Gastroesophageal sphincter (tissue), 4 donors: ENCODE measurements at places on chromosomes 2 and 18.

DNA sequence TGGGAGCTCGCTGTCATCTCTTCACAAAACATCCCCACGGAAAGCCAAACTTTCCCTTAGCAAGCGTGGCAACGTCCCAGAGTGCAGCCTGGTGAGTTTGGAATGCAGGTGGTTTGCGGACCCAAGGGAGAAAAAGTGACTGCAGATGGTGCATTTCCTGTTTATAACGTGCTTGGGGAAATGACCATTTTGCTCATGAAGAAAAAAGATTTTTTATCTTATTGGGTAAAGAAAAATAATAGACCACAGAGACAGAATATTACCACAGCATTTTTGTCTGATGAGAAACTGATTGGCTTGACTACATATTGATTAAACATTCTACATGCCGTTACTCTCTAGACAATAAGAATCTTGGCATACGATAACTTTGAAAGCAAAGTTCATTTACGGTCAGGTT is 136.5 kb downstream of the COPS8 start:
- peak; percentile 54 for ATAC-seq

DNA sequence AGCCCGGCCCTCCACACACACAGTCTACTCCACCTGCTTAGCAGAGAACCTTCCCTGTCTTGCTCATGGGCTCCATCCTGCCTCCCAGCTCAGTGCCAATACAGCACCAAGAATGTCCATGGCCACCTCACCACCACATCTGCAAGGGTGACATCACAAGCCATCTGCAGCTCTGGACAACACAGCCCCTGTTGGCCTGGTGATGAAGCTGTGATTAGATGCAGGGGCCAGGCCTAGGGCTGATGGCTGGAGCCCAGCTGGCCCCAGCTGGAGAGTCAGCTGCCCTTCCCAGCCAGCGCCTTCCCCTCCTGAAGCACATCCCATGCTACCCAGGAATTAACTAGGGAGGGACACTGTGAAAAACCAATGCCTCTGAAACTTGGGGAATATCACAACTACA is 91.1 kb downstream of the TTC32 start:
- peak; percentile 14 for ATAC-seq

DNA sequence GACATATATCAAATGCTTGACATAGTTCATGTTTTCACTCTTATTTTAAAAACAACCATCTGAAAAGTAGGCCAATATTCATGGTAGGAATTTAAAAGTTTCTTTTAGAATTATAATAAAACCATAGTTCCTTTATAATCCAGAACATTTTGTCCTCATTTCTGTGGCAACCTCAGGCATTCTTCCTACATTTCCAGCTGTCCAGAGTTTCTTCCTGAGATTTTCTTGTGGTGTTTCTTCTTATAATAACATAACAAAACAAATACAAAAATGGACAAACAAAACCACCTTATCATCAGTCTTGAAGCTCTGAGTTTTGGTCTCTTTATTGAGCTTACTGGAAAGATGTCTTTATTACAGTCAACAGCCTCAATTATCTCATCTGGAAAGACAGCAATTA is 2028.6 kb upstream of the CELF4 start:
- ATAC-seq, result no peak

DNA sequence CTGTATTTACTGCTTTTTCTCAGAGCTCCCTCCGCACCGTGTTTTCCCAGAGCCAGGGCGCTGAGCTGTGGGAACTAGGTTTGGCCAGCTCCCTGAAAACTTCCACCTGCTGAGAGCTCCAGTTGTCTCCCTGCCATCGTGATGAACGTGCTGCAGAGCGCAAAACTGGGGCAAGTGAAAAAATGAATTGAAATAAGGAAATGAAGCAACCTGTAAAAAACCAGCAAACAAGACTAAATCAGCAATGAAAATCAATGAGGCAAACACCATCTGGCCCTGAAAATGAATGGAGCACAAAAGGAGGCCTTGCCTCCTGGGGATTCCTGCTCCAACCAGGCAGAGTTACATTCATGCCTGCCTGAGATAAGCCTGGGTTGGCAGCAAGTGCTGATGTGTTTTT is 129.9 kb downstream of the MARCHF4 start:
- peak; percentile 78 for ATAC-seq

GRCh38 chr2:110886826-110887573 is 154.6 kb downstream of the ACOXL start:
- no peak for ATAC-seq

- peak; percentile 31 for ATAC-seq
Observed at GRCh38 chr2:42567806-42568400, 529 bp upstream of the MTA3 start.

DNA sequence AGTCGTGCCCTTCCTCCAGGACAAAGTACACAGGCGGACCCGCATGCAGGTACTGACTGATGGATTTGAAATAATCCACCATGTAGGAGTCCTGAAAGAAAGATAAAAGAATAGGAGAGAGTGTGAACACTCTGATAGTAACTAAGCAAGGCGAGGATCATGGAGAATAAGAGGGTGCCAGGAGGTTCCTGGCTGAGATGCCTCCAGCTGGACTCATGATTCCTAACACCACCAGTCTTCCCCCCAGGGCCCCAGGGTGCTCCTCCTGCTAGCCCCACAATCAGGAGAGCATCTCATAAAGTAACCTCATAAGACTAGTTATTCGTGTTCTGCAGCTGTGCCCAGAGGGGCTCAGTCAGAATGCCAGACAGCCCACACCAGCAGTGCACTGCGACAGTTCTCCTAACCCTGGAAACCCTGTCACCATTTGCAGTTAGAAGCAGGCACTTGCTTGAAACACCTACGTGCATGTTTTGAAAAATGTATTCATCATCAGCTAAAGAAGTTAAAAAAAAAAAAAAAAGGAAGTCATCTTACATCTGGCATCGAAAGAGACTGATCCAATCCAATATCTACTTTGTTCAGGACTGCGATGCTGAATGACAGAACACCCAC is 36.7 kb downstream of the RMC1 start:
- ATAC-seq, result no peak

DNA sequence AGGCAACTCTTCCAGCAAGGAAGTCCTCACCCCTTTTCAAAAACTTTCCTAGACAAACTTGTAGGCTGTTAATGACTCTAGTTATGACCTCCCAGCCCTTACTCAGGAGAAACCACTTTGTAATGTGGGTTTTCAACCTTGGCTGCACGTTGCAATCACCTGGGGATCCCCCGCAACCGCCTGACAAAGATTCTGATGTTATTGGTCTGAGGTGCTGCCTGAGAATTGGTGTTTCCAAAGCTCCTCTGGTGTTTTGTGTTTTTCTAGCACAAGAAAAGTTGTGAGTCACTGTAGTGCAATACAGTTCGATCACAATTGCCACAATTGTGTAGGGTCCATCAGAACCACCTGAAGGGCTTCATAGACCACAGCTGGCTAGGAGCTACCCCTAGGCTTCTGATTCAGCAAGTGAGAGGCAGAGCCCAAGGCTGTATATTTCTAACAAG is 121.6 kb downstream of the SP100 start:
- no peak for ATAC-seq

- no peak for ATAC-seq
Observed at GRCh38 chr18:48656176-48656575, 117.3 kb downstream of the CTIF start.

DNA sequence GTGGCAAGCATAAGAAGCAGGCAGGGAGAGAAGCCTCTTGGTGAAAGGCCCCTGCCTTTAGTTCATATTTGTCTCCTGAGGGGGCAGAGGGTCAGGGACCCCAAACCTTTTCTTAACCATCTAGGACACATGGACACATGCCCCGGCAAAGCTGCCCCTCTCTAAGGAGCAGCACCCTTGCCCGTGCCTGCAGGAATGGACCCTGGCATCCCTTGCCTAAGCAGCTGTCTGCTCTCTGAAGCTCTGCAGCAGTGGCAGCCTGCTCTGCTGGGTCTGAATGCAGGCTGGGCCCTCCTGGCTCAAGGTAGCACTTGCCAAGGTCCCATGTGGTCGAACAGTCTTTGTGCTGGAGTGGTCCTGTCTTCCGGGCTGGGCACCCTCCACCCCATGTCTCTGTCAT is 174.4 kb downstream of the CELF4 start:
- no peak for ATAC-seq
